T-cell (primary cell): ENCODE measurements at places on chromosomes 2 and 18. TPM values are rescaled to one million over a fixed set of nuclear protein-coding genes. Genes with fewer than 3 reads are reported as not detected.

DNA sequence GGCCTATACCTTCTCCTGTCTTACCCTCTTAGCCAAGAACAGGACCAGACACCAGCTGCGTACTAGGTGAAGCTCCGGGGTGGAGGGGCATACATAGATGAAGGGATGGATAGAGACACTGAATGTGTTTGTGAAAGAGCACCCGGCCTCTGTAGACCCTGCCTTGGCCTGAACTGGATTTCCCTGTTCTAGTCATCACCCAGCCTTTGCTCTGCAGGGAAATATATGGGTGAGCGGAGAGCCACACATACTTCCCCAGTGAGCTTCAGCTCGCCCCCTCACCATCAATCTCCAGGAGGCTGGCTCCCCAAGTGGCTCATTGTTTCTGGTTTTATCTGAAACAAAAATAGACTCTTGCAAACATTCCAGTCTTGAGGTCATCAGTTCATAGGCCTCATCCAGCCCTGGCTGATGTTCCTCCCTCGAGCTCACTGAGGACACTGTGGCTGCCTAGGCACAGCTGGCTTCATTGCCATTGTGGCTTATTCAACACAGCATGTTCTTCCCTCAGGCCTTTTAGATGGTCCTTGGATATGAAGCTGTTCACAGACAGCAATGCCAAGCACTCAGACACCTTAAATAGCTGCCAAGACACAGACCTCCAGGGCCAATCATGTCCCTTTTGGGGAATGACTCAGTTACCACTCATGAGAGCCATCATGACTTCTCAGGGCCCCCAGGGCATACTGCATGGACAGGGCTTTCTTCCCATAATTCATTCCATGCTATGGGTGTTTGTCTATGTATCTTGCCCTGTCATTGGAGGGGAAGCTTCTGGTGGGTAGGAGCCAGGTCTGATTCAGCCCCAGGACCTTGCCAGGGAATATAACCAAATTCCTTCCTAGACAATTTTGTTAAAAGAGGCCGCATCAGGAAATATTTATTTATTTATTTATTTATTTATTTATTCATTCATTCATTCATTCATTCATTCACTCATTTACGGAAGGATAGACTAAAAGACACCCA lies 82.4 kb downstream of the TTC32 start:
- no peaks in the 10 kb centered on the region for H3K36me3 ChIP-seq

- no peak for DNase-seq
- H3K36me3 ChIP-seq: no peaks in the 10 kb centered on the region
- H3K4me1 ChIP-seq: no peaks in the 10 kb centered on the region
Measured at GRCh38 chr2:76563730-76564129, 853.0 kb upstream of the GCFC2 start.

DNA sequence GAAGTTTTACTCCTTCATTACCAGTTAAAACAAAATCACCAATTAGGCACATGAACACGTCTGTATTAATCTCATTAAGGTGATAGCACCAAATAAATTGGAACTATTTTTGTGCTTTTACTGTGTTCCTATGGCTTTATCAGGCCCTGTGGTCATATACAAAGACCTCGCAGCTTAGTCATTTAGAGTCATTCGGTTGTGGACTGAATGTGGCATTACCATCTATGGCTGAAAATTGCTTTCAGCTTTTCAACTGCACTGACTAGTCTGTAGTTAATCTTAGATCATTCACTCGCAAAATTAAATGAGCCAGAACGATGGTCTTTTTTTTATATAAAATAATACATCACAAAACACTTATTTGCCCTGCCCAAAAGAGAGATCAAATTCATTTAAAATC lies 601.7 kb downstream of the NR4A2 start:
- H3K4me1 ChIP-seq: no peaks in the 10 kb centered on the region
- H3K27me3 ChIP-seq: no peaks in the 10 kb centered on the region
- H3K36me3 ChIP-seq: no peaks in the 10 kb centered on the region
- DNase-seq: no peak
- H3K4me3 ChIP-seq: no peak overlapping the region

DNA sequence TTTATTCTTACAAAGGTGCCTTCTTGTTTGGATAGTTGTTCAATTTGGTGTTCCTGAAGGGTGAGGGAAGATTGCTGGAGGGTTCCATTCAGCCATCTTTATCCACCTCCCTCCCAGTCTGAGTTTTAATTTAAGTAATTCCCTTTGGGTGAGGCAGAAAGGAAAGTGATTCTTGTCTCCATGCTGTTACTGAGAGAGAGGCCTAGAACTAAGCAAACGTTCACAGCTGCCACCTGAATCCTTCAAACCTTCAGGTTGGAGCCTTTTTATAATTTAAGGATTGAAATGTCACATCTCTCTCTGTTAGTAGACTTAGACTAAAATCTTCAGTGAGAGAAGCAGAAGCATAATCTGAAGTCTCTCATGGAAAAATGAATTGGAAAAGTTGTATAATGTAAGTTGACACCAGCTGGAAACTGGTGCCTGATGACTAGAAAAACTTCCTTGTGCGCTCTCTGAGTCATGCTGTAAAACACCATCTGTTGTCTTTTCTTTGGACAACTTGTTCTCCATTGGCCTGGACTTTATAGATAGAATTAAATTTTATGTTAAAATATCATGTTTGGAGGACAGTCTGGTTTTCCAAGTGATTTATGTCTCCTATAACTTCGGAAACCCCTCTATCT lies 14.6 kb downstream of the STRADB start:
- DNase-seq: no peak
- H3K4me3 ChIP-seq: no peak overlapping the region
- no peaks in the 10 kb centered on the region for H3K27me3 ChIP-seq
- peaks cover 28% of the 10 kb centered on the region for H3K36me3 ChIP-seq

FBXO36 gene
- total RNA-seq: 0.89 TPM

DNA sequence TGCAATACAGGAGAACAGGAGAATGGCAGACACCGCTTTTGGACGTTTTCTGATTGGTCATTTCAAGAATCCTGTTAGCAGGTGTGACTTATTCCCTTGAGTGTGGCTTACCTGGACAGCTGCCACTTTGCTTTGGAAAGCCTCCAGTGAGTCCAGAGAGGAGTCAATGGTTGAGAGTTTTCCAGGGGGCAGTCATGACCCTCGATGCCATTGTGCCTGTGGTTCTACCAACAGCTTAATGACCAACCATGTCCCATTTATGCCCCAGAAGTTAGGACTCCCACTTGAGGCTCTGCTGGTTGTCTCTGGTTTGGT lies 12.4 kb downstream of the IGFBP2 start:
- DNase-seq: no peak
- H3K4me1 ChIP-seq: no peaks in the 10 kb centered on the region
- no peak overlapping the region for H3K4me3 ChIP-seq
- no peaks in the 10 kb centered on the region for H3K27me3 ChIP-seq
- peaks cover 1% of the 10 kb centered on the region for H3K36me3 ChIP-seq

GRCh38 chr2:101232770-101233169 lies 19.9 kb upstream of the CNOT11 start:
- H3K4me3 ChIP-seq: no peak overlapping the region
- no peak for DNase-seq
- no peaks in the 10 kb centered on the region for H3K27me3 ChIP-seq
- H3K27ac ChIP-seq: no peak overlapping the region
- no peaks in the 10 kb centered on the region for H3K36me3 ChIP-seq

DNA sequence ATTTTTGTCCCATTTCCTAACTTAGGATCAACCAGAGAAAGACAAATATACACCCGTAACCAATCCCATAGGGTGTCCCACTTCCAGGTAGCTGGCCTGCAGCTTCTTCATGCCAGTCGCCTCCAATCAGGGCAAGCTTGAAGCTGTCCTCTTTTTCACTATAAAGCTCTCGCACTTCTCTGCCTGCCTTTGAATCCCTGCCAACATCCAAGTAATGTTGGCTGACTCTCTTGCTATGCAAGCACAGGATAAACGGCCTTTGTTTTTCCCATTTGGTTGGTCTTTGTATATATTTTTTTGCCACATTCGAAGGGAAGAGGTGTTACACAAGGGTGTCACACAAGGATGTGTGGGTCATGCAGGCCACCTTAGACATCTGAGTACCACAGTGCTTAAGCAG lies 388.8 kb downstream of the CBLN2 start:
- no peak overlapping the region for H3K4me3 ChIP-seq
- H3K27ac ChIP-seq: no peak overlapping the region
- no peaks in the 10 kb centered on the region for H3K4me1 ChIP-seq
- no peaks in the 10 kb centered on the region for H3K36me3 ChIP-seq
- no peaks in the 10 kb centered on the region for H3K27me3 ChIP-seq

CD8A gene
- 158 TPM for total RNA-seq

PNKD gene
- total RNA-seq: 33.1 TPM

AOX1 gene
- total RNA-seq: 1.3 TPM

NT5DC4 gene
- not detected for total RNA-seq

DNA sequence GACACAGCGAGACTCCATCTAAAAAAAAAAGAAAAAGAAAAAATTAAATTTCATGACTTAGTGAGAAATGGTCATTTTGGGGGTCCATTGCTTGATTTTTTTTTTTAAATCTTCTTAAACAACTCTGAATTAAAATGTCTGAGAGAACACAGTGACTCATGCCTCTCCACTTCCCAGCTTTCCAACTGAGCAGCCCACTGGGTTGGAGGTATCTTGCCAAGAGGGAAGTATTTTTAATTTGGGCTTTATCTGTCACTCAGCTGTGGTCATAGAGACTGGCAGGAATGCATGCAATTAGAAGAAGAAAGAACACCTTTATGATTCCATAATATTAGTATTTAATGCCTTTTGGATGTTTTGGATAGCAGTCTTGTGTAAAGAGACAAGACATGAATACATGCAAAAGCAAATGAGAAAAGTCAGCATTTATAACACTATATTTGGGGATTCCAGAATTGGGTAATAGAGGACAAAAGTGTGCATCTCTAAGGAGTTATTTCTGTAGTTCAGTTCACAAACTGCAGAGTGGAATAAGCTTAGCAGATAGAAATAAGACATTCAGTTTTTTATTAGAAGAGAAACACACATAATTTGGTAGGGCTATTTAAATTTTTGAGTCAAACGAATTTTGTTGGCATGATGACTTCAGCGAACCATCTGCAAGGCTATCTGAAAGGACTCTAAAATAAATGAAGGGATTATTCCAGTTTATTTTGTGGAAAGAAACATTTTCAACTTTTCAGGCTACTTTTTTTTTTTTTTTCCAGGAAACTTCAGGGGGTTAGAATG lies 254.8 kb downstream of the TGIF1 start:
- H3K4me1 ChIP-seq: no peaks in the 10 kb centered on the region
- no peak for DNase-seq
- H3K36me3 ChIP-seq: no peaks in the 10 kb centered on the region
- H3K27me3 ChIP-seq: no peaks in the 10 kb centered on the region
- no peak overlapping the region for H3K4me3 ChIP-seq

GRCh38 chr18:36176177-36176584 lies 11.1 kb upstream of the MOCOS start:
- H3K27ac ChIP-seq: no peak overlapping the region
- H3K4me1 ChIP-seq: no peaks in the 10 kb centered on the region
- H3K4me3 ChIP-seq: no peak overlapping the region
- H3K27me3 ChIP-seq: no peaks in the 10 kb centered on the region
- no peak for DNase-seq

GRCh38 chr2:95306336-95306895 lies 9.3 kb downstream of the KCNIP3 start:
- no peak for DNase-seq
- peaks cover 4% of the 10 kb centered on the region for H3K27me3 ChIP-seq
- no peak overlapping the region for H3K4me3 ChIP-seq

GRCh38 chr18:48660346-48661228 lies 121.8 kb downstream of the CTIF start:
- DNase-seq: no peak
- no peak overlapping the region for H3K4me3 ChIP-seq
- no peaks in the 10 kb centered on the region for H3K27me3 ChIP-seq
- no peaks in the 10 kb centered on the region for H3K4me1 ChIP-seq
- H3K27ac ChIP-seq: no peak overlapping the region

- H3K4me3 ChIP-seq: no peak overlapping the region
- H3K27me3 ChIP-seq: no peaks in the 10 kb centered on the region
- H3K36me3 ChIP-seq: no peaks in the 10 kb centered on the region
- no peak for DNase-seq
Measured at GRCh38 chr2:102606353-102606752, 13.0 kb upstream of the SLC9A2 start.

DNA sequence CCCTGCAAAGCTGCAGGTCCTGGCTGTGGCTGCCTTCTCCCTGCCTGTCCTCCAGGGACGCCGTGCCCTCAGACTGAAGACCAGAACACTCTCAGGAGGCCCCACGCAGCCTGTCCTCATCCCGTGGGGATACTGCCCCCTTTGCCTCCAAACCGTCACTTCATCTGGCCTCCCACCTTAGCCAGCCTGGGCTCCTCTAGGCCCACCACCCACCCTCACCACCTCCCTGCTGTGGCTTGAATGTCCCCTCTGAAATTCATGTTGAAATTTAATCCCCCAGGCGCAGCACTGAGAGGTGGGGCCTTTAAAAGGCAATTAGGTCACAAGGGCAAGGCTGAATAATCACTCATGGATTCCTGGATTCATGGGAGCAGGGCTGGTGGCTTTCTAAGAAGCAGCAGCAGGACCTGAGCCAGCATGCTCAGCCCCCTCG lies 198.2 kb downstream of the SEPTIN10 start:
- no peak overlapping the region for H3K27ac ChIP-seq
- H3K27me3 ChIP-seq: no peaks in the 10 kb centered on the region
- no peaks in the 10 kb centered on the region for H3K36me3 ChIP-seq
- no peak for DNase-seq
- no peaks in the 10 kb centered on the region for H3K4me1 ChIP-seq

- no peaks in the 10 kb centered on the region for H3K27me3 ChIP-seq
- no peak overlapping the region for H3K4me3 ChIP-seq
- DNase-seq: no peak
- no peak overlapping the region for H3K27ac ChIP-seq
- H3K4me1 ChIP-seq: no peaks in the 10 kb centered on the region
Measured at GRCh38 chr2:168666339-168666738, 136.1 kb upstream of the NOSTRIN start.
